Posterior vena cava (tissue), 2 donors: ENCODE measurements at places on chromosomes 2 and 18. TPM values are rescaled to one million over a fixed set of nuclear protein-coding genes. Genes with fewer than 3 reads are reported as not detected.
A peak's percentile ranks its signal among the peaks of the same experiment; 100 is the strongest.

C2orf78 gene
- not detected for total RNA-seq

TEX44 gene
- total RNA-seq = not detected

FAM168B gene
- total RNA-seq = 104 TPM

MXD1 gene
- total RNA-seq = 20.7 TPM

IL18R1 gene
- total RNA-seq = 7.4 TPM

SPDYA gene
- 0.86 TPM for total RNA-seq

SPRED2 gene
- total RNA-seq = 28.3 TPM

IL1A gene
- not detected for total RNA-seq

GALNT14 gene
- 1.1 TPM for total RNA-seq

AQP12A gene
- not detected for total RNA-seq

CDKL4 gene
- 1.2 TPM for total RNA-seq

KLHL30 gene
- 10.7 TPM for total RNA-seq

IL1R2 gene
- total RNA-seq = 16.3 TPM

DNA sequence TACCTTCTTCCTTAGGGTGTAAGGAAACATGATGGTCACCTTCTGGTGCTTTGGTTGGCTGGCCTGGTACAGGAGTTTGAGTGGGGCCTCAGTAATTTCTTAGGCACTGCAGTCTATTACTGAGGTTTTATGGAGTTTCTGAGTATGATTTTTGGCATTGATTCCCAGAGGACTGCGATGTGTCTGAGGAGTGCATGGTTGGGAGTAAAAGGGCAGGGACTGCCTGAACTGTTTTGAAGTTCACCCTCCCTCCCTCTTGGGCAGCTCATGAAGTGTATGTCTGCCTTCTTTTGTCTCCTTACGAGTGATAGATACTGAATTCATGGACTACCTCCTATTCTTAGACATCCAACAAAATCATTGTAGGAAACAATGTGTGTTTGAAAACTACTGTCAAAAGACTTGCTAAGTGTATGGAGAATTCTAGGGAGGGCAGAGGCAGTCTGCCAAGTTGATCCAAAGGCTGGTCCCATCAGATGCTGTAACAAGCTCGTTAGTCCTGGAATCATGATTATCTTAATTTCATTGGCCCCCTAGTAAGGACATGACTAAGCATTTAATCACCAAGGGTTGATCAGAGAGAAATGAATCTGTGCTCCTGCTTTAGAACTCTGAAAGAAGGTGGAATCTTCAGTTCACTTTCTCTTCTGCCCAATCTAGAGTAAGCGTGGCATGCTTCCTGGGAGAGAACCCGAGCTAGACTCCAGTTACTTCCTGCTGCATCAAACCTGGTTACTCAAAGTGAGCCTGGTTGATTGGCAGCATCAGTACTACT lies 26.5 kb downstream of the LYPD6B start:
- DNase-seq = no peak

DNA sequence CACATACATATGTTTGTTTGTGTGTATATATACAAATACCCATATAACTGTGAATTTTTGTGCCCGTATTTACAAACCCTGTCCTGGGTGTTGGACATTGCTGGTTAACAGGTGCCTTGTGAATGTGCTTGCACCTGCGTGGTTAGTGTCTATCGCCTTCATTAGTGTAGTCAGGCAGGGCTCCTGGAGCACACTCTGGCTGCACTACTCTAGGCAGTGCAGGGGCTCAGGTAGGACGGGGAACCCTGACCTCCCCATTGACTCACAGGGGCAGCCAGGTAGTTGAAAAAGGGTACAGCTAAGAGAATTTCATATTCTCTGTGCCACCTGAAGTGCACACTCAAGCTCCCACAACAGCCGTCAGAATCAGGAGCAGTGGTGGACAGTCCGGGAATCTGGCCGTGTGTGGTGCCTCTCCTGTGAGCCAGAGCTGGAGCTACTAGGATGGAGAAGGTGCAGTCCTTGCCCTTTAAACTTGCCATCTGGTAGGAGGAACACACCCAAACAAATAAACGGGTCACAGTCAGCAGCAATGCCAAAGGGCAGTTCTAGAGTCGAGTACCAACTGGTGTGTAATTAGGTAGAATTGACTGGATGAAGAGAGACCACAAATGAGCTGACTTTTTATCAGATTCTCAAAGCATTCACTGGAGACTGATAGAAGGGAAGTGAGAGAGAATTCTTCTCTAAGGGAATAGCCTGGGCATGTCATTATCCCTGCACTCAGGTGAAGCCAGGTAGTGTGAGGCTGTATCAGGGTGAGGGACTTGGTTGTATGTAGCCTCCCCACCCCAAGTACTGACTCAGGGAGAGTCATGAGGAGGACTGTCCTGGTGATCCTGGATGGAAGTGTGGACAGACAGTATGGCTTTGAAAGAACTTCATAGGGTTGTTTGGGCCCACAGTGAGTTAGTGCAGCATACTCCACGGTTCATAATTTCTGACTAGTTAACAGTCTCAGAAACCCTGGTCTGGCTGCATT lies 44.1 kb downstream of the FARP2 start:
- no peak for DNase-seq

DNA sequence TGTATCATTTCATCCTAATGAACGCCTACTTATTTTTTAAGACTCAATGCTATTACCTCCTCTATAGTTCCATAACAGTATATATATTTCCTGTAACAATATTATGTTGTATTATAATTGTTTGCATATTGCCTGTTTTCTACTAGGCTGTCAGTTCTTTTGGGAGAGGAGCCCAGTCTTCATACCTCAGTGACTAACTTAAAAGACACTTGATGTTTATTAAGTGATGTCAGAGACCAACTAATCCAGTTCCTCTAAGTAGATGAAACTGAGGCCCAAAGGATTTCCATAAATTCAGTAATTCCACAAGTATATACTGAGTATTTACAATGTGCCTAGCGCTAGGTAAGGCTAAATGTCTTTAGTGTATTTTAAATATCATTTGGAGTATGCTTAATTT lies 48.9 kb upstream of the AAK1 start:
- no peak for DNase-seq

GRCh38 chr2:170770606-170771420 lies 635 bp downstream of the ERICH2 start:
- DNase-seq = peak; percentile 85

DNA sequence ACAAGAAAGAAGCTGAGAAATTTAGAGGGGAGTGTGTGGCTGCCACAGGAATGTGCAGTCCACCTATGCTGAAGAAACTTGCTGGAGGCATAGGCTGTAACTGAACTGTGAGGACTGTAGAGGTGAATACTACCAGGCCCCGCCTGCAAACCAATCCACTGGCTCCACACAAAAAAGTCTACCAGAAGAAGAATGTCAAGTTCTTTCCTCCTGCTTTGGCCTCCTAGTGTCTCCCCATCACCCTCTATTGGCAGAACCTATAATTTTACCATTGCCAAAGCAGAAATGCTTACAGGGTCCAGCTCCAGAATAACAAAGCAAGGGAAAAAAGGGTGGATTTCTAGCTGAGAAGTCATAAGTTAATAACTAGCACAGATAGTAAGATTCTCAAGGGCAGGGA lies 5.9 kb upstream of the ATP5MC3 start:
- DNase-seq = no peak

GRCh38 chr2:170202437-170202836 lies 24.5 kb downstream of the MYO3B start:
- DNase-seq = no peak

GRCh38 chr18:54330768-54331548 lies 26.7 kb downstream of the STARD6 start:
- no peak for DNase-seq

DNA sequence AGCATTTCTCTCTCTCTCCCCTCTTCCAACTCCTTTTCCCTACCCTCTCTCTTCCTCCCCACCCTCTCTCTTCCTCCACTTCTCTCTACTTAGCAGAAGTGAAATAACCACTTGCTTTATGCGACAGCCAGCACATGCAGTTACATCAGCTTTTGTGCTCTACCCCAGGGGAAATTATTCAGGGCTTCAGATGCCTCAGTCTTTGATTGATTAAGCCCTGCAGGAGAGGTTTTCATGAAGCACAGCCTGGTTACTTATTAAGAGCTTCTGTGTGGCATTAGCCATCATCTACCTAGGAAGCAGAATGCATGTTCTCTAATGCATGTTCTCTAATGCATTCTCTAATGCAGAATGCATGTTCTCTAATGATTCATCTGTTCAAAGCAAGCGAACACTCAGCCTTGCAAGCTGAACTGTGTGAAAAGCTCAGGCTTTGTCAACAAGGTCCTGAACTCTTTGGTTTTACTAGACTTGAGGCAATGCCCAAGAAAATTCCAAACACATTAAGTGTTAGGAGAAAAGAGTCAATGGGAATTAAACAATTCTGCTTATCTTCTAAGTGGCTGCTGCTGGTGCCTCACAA lies 56.1 kb downstream of the LHCGR start:
- DNase-seq = no peak

- DNase-seq = no peak
Measured at GRCh38 chr18:9869715-9870430, 15.9 kb upstream of the TXNDC2 start.

DNA sequence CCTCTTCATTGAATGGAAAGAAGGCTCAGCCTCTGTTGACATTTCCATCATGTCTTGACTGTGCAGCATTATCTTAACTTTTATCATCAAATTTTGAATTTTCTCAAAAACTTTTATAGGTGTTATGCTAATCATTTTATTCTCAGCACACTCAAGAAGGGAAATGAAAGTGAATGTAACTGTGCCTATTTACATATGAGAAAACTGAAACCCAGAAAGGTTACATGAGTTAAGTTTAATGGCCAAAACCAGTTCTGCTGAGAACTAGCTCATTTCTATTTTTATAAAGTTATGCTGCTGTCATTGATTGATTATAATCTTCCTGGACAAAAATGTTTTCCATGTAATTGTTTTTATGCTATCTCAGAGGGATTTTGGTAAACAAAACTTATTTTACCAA lies 618.8 kb upstream of the NRXN1 start:
- DNase-seq = no peak

DNA sequence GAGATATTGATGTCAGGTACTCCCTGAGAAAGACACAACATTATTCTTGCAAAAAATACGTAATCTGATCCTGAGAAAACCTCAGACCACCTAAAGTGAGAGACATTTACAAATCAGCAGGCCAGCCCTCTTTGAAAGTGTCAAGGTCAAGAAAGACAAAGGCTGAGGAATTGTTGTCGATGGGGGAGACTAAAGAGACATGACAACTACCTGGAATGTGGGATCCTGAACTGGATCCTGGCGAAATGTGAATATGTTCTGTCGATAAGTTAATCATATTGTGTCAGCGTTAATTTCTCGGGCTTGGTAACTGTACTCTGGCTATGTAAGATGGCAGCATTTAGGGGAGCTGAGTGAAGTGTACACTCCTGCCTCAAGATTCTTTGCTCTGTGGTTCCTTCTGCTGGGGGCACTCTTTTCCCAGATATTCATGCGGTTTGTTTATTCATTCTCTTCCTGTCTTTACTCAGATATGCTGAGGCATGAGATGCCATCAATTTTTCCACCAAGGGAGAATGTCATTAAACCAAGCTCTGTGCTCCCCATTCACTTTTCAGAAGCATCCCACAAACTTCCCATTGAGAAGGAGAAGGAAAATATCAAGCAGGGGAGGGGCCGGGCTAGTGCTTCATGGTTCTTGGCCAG lies 154.9 kb downstream of the CAPN13 start:
- DNase-seq = no peak

- no peak for DNase-seq
Measured at GRCh38 chr2:98050070-98050469, 36.9 kb upstream of the VWA3B start.

DNA sequence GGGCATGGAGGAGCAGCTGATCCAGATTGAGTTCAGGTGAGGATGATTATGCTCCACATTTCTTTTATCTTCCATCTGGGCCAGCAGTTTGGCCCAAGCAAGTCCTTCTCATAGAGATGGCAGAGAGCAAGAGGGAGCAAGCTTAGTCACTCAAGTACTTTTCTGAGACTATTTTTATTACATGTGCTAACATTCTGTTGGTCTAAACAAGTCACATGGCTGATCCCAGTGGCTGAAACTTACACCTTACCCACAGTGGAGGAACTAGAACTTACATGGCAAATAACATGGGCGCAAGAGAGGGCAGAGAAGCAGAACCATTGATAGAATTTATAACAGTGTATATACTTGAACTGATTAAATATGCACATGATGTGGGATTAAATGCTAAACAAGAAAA lies 105.7 kb downstream of the KYNU start:
- DNase-seq = no peak

- no peak for DNase-seq
Measured at GRCh38 chr2:63189026-63189425, 138.4 kb downstream of the OTX1 start.

GRCh38 chr2:147440734-147441133 lies 404.1 kb upstream of the ACVR2A start:
- DNase-seq = no peak

GRCh38 chr2:27920148-27920885 lies 29.8 kb downstream of the BABAM2 start:
- no peak for DNase-seq

- peak; percentile 11 for DNase-seq
Measured at GRCh38 chr2:128535953-128536352, 217.3 kb upstream of the HS6ST1 start.

DNA sequence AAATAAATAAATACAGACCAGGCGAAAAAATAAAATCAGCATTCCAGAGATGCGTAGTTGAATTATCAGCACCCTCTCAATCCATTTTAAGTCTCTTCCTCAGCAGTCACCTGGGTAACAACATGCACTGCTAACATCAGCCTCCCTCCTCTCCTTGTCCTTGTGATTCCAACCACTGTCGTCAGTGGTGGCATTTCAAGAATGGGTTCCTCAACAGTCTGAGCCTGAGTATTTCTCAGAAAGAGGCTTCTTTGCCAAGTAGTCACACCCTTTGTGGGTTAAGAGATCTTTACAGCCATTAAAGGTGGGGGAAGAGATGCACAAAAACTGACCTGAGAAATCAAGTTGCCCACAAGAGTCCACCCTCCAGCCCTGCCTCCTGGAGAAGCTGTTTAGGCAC lies 39.0 kb downstream of the NOL10 start:
- no peak for DNase-seq

DNA sequence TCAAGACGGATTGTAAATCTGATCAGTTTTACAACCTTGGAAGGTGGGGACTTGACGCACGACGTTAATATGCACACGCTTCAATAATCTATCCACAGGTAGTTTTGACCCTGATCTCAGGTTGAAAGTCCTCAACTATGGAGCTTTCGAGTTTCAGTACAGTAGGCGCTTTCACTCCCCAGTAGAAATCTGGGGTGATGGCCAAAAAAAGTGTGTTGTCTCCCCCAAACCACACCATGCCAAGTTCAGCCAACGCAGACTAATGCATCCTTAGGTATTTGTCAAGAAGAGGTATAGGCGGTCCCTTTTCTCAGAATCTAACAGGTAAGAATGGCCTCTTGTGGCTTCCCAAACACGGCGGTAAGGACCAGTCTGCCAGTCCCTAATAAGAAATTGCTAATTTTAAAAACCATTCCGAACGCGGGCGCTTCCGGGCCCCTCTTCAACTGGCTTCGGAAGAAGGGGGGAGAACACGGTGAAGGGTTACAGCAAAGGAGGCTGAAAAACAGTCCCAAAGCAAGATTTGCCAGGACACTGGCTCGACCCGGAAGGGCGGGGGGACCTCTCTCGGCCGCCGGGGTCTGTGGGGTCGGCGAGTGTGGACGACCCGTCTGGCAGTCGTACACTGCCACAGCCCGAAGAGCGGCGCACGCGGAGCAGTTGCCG lies 659 bp downstream of the FAM210A start:
- no peak for DNase-seq
